Pancreas (tissue), 10 donors: ENCODE measurements at places on chromosomes 5 and 9. TPM values are rescaled to one million over a fixed set of nuclear protein-coding genes. Genes with fewer than 3 reads are reported as not detected.

The CD274 gene
- polyA plus RNA-seq, result 1.4 TPM

The CDX1 gene
- polyA plus RNA-seq, result 0.19 TPM

The RICTOR gene
- polyA plus RNA-seq, result 4.2 TPM

GRCh38 chr5:23411994-23412393 lies 95.4 kb upstream of the PRDM9 start:
- H3K4me3 ChIP-seq, result no peak overlapping the region
- H3K27me3 ChIP-seq, result no peaks in the 10 kb centered on the region
- H3K27ac ChIP-seq, result no peak overlapping the region
- no peak for DNase-seq
- H3K36me3 ChIP-seq, result no peaks in the 10 kb centered on the region
- H3K4me1 ChIP-seq, result no peaks in the 10 kb centered on the region

The IFNE gene
- not detected for polyA plus RNA-seq

- peak overlapping the region; percentile 98 for H3K4me3 ChIP-seq
- peak overlapping the region; percentile 87 for H3K27ac ChIP-seq
- DNase-seq, result no peak
- H3K4me1 ChIP-seq, result peaks cover 21% of the 10 kb centered on the region
- no peaks in the 10 kb centered on the region for H3K27me3 ChIP-seq
- H3K36me3 ChIP-seq, result no peaks in the 10 kb centered on the region
Measured at GRCh38 chr9:125190361-125190801, 778 bp upstream of the PPP6C start.

The PTGDS gene
- polyA plus RNA-seq, result 49.1 TPM

DNA sequence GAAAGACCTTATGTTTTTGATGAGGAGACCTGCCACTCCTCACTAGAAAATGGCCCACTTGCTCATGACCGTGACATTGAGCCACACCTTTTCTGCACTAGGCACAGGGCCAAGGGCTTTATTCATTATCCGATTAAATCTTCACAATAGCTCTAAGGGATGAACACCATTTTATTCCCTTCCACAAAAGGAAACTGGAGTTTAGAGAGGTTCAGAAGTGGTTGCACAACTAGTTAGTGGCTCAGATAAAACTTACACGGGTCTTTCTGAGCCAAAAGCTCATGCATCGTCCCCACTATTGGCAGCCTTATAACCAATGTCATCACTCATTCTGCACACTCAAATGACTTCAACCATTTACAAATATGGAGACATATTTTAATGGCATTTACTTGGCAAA lies 39.4 kb downstream of the SUSD1 start:
- H3K27ac ChIP-seq, result no peak overlapping the region
- no peaks in the 10 kb centered on the region for H3K27me3 ChIP-seq
- H3K36me3 ChIP-seq, result no peaks in the 10 kb centered on the region
- no peak overlapping the region for H3K4me3 ChIP-seq

DNA sequence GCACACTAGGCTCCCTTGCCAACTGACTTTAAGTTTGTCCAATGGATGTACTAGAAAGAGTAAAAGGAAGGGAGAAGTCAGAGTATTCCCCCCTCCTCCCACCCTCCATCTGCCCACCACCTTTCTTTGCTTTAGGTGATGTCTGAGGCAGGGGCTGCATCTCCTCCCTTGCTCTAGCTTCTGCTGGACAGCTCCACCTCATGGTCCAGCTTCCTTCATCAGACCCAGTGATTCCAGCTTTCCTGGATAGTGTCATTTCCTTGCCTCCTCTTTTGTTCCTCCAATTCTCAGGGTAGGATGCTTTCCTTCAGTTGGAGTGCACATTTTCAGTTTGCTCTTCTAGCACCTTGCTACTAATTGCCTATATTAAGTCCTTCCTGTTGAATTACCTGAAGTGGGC lies 67.4 kb downstream of the RAD23B start:
- H3K27ac ChIP-seq, result no peak overlapping the region
- H3K27me3 ChIP-seq, result no peaks in the 10 kb centered on the region
- H3K4me3 ChIP-seq, result no peak overlapping the region
- no peaks in the 10 kb centered on the region for H3K4me1 ChIP-seq
- no peaks in the 10 kb centered on the region for H3K36me3 ChIP-seq
- DNase-seq, result no peak

DNA sequence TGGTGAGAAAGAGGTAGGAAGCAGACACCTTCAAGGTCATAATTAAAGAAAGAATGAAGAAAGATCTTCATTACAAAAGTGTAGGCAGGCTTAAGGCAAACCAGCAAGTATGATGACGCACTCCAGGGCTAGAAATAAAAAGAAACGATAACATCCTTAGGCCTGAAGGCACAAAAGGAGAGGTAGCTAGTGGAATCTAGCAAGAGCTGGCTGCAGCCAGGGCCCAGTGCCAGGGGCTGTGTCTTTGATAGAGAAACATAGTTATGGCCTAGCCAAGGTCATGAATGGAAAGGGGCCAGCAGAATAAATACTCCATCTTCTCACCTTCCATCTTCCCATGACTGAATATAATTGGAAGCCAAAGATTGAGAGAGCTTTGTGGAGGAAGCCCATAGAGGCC lies 6.8 kb upstream of the SH3TC2 start:
- H3K4me1 ChIP-seq, result no peaks in the 10 kb centered on the region
- DNase-seq, result no peak
- H3K27ac ChIP-seq, result no peak overlapping the region
- H3K36me3 ChIP-seq, result no peaks in the 10 kb centered on the region
- no peak overlapping the region for H3K4me3 ChIP-seq

The PDE6A gene
- not detected for polyA plus RNA-seq

The SLC4A9 gene
- 0.89 TPM for polyA plus RNA-seq

- no peak for DNase-seq
- no peaks in the 10 kb centered on the region for H3K27me3 ChIP-seq
- H3K4me1 ChIP-seq, result no peaks in the 10 kb centered on the region
- H3K27ac ChIP-seq, result no peak overlapping the region
- no peaks in the 10 kb centered on the region for H3K36me3 ChIP-seq
- no peak overlapping the region for H3K4me3 ChIP-seq
Measured at GRCh38 chr5:81140943-81141342, 92.2 kb upstream of the CKMT2 start.

- H3K36me3 ChIP-seq, result no peaks in the 10 kb centered on the region
- DNase-seq, result no peak
- H3K4me3 ChIP-seq, result no peak overlapping the region
- no peaks in the 10 kb centered on the region for H3K4me1 ChIP-seq
- no peak overlapping the region for H3K27ac ChIP-seq
Measured at GRCh38 chr5:150167908-150168307, 1.3 kb downstream of the CDX1 start.

The KCNN2 gene
- 3.4 TPM for polyA plus RNA-seq

DNA sequence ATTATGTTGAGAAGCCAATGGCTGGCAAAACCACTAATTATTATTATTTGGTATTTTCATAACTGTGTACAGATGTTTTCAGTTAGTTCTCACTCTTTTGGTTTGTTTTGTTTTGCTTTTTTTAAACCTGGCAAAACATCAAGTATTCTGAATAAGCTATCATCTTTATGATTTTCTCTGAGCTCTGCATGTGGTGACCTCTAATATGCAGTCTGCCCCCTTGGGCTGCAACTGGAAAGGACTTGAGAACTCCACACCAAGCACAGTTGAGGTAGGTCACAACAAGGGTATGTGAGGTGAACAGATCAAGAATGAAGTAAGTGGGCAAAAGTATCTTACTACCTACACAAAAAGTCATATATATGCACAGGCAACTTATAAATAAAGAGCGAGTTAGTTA lies 202.2 kb downstream of the NFIB start:
- no peak overlapping the region for H3K4me3 ChIP-seq
- no peaks in the 10 kb centered on the region for H3K27me3 ChIP-seq
- H3K4me1 ChIP-seq, result peaks cover 13% of the 10 kb centered on the region
- no peaks in the 10 kb centered on the region for H3K36me3 ChIP-seq
- DNase-seq, result no peak

DNA sequence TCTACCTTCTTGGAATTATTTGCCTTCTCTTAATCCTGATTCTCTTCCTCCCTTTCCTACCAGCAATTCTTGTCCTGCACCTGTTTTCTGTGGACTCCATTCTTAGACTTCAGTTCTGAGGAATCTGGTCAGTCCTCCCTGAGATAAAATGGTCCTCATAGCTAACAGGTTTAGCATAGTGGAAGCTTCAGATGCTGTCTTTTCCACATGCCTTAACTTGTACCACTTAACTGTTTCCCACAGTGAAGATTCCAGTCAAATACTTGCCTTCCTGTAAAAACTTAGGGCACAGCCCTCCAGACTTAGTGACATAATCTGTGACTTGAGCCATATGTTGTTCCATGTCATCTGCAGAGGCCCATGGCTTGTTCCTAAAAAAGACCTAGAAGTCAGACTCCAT lies 261.3 kb downstream of the CWC27 start:
- no peaks in the 10 kb centered on the region for H3K27me3 ChIP-seq
- no peaks in the 10 kb centered on the region for H3K36me3 ChIP-seq
- no peak overlapping the region for H3K4me3 ChIP-seq
- no peak for DNase-seq

The PCDHA11 gene
- polyA plus RNA-seq, result 0.35 TPM

The PPIC gene
- polyA plus RNA-seq, result 13.0 TPM

DNA sequence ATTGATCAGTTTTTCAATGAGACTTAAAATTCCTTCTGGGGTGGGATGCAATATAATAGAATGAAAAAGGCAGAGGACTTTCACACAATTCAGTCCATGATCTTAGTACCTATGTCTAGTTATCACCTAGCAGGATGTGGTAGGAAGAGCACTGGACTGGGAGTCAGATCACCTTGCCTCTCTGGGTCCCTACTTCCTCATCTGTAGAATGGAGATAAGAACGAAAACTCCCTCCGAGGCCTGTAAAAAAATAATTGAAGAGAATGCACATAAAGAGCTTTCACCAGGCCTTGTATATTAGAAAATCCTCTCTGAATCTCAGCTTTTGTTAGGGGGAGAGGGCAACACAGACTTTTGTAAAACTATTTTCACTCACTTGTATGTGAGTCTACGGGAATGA lies 681 bp upstream of the TMEFF1 start:
- H3K4me1 ChIP-seq, result no peaks in the 10 kb centered on the region
- H3K27ac ChIP-seq, result no peak overlapping the region
- no peak overlapping the region for H3K4me3 ChIP-seq
- H3K27me3 ChIP-seq, result no peaks in the 10 kb centered on the region
- no peaks in the 10 kb centered on the region for H3K36me3 ChIP-seq
- DNase-seq, result no peak

DNA sequence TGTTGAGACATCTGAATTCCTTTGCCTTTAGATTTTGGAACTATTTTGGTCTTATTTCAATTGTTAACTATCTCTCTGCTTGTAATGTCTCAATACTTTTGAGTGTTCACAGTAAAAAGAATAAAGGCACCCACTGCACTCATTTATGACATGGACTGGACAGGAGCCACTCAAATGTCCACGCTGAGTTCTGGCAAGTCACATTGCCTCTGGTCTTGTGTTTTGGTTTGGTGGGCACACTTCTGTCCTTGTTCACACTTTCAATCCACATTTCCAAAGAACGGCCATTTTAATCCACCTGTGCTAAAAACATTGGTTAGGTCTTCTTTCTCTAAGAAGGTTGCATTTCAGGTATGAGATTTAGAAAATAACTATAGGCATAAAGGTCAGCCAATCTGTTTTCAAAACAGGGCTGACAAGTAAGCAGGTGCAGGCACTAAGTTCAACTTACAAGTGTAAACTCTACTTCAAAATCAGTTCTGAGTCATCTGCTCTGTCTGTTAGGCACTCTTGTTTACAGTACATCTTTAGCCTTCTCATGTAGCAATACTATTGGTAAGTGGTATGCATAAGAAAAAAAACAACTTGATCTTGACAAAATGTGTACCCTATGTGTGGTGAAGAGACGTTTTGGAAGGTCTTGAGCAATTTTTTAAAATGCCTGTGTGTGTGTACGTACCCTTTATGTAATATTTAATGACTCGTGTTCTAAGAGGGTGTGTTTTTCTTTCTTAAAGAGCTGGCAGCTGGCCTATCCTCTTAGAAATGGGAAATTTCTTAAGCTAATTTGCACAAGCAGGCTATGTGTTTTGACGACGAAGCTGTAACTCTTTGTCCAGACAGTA lies 31.5 kb upstream of the ZFAND5 start:
- no peak overlapping the region for H3K4me3 ChIP-seq
- H3K36me3 ChIP-seq, result no peaks in the 10 kb centered on the region
- DNase-seq, result no peak
- H3K27ac ChIP-seq, result peak overlapping the region; percentile 6
- no peaks in the 10 kb centered on the region for H3K27me3 ChIP-seq

The FAM219A gene
- 9.7 TPM for polyA plus RNA-seq

- H3K36me3 ChIP-seq, result no peaks in the 10 kb centered on the region
- DNase-seq, result no peak
- H3K4me1 ChIP-seq, result no peaks in the 10 kb centered on the region
- no peak overlapping the region for H3K27ac ChIP-seq
- H3K4me3 ChIP-seq, result no peak overlapping the region
Measured at GRCh38 chr5:101904736-101905135, 391.3 kb downstream of the SLCO4C1 start.

DNA sequence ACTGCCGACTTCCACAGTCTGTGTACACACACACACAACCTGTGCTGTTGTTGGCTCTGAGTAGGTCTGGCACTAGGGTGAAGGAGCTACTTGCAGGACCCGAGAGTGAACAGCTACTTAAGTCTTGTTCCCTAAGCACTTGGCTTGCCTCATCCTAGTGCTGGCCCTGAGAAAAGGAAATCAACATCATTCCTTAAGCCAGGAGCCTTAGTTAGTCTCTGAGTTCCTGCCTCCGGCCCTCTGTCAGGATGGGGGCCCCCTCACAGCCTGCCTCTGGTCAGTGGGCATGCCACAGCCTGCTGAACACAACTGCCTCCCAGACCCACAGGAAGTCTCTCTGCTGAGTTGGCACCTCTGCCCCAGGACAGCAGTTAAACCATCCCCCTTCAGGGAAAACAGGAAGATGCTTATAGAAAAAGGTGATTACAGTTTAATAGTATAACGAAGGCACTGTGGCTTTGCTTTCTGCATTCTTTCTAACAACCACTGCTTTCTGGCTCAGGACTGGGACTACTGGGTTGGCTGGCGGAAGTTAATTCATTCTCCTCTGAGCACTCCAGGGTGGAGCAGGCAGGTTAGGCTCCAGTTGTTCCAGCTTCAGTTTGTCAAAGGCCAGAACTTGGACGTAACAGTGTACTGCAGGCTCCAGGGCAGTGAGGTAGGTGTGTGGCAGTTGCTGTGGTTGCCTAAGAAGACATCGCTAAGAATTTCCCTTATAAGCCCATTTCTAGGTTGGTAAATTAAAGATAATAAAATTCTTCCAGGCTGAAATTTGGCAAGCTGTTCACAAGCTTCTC lies 2.8 kb downstream of the MAMDC2 start:
- no peak overlapping the region for H3K4me3 ChIP-seq
- DNase-seq, result no peak
- no peaks in the 10 kb centered on the region for H3K4me1 ChIP-seq
- no peak overlapping the region for H3K27ac ChIP-seq

DNA sequence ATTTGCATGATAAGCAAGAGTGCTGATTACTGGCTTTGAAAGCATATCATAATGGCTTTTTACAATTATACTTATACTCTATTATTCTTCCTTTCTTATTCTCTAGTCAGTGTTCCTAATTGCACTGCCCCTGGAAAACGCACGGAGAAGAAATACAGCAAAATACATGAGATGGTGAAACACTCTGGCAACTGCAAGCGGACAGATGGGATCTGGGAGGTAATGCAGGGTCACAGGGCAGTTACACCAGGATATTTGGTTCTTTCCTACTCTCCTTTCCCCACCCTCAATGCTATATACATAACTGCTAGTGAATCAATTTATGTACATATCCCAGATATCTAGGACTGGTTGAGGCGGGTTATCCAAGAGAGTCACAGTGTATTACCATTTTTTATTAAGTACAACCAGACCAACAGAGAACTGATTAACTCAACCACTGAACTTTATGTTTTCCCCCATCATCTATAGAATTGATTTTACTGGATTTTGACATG lies 423.7 kb downstream of the ZSWIM6 start:
- no peaks in the 10 kb centered on the region for H3K4me1 ChIP-seq
- no peaks in the 10 kb centered on the region for H3K36me3 ChIP-seq
